ENCODE measurements at places on chromosomes 3 and 15.

GRCh38 chr3:108110934-108111333, 20.1 kb upstream of the CD47 start:
- no peak for DNase-seq

DNA sequence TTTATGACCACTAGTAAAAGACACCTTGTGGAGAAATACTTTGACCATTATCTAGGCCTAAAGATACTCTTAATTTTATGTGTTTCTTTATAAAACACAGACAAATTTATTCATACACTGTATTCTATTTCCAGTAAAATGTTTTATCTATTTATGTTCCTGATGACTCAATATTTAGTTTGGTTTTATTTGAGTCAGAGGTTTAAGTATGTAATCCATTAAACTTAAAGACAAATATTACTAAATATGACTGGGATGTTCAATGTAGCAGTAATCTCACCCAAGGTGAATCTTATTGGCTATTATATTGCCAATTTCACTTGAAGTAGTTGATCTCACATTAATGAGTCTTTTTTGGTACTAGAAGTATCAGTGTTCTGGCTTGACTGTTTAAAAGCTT, 799.7 kb downstream of the CADM2 start:
- no peak for DNase-seq

DNA sequence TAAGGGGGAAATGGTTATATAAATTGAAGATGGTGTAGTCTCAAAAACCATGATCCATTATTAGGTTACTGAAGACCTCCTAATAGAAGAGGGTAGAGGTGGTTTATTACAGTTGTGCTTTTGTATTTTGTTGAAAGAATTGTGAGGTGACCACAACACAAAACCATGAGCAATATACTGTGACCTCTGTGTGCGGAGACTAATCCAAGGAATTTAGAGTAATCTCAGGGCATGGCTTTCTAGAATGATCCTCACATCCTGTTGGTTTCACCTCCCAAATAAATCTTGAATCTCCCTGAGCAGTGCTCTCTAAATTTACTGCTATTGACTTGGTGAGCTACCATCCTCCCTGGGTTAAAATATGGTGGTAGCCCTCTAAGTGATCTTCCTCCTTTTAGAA, 52.3 kb downstream of the PTPRG start:
- no peak for DNase-seq

DNA sequence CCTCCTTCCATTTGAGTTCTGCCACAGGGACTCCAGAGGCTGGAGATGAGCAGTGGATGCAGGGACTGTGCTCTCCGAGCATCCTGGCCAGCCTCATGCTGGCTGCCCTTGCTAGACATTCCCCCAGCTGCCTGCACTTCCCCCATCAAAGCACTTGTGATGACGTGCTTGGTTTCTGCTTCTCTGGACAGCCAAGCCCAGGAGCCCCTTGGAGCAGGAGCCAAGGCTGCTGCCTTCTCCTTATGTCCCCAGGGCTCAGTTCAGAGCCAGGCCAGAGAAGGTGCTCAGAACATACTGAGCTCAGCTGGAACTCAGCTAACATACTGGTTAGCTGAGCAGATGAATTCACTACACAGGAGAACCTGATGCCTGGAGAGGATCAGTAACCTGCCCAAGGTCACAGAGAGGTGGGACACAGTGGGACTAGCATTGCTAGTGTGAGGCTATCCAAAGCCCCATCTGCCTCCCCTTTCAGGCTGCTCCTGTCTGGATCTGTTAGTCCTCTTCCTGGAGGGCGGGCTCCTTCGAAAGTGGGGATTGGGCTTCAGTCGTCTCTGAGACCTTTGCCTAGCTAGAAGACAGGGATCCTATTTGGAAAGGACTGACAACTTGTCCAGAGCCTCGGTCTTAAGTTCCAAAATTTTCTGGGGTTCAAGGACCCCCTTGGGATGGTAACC, 4.3 kb downstream of the PCBP4 start:
- DNase-seq = no peak

DNA sequence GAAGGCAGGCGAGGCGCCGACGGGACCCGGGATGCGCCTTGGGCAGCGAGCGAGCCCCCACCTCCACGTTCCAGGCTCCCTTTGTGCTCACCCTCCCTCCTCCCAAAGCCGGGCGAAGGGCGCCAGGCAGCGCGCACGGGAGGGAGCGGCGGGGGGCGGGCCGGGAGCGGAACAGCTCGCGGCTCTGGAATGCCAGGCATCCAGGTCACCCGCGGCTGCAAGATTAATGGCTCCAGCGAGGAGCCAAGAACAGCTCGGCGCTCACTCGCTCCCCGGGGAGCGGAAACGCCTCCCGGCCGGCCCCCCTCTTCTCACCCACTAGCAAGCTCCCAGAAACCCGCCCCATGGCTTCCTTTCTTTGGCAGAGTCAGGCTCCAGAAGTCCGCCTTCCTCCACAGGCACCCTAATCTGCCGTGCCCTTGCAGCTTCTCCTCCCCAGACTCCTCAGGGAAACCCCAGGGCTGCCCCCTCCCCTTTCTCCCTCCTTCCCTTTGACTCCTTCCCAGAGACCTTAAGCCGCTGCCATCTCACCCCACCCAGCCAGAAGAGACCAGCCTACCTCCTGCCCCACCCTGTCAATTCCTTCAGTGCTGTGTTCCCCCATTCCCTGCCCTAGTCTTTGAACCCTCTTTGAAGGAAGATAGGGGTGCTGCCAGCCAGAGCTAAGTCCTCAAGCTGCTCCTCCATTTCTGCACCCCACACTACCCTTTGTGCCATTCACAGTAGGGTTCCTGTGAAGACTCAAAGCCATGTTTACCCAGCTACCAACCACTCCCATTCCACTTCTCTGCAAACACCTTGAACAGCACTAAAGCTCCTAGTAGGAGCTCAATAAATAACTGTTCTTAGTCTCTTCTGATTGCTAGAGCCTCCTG, 9.9 kb downstream of the AMOTL2 start:
- no peak for DNase-seq

GRCh38 chr3:57006179-57006657, 54.2 kb upstream of the SPATA12 start:
- DNase-seq = no peak

GRCh38 chr15:95724908-95725633, 605.4 kb upstream of the NR2F2 start:
- no peak for DNase-seq

GRCh38 chr3:170062769-170063168, 25.0 kb downstream of the GPR160 start:
- no peak for DNase-seq

GRCh38 chr15:57245130-57245529, 131.2 kb upstream of the CGNL1 start:
- DNase-seq = peak; percentile 12

DNA sequence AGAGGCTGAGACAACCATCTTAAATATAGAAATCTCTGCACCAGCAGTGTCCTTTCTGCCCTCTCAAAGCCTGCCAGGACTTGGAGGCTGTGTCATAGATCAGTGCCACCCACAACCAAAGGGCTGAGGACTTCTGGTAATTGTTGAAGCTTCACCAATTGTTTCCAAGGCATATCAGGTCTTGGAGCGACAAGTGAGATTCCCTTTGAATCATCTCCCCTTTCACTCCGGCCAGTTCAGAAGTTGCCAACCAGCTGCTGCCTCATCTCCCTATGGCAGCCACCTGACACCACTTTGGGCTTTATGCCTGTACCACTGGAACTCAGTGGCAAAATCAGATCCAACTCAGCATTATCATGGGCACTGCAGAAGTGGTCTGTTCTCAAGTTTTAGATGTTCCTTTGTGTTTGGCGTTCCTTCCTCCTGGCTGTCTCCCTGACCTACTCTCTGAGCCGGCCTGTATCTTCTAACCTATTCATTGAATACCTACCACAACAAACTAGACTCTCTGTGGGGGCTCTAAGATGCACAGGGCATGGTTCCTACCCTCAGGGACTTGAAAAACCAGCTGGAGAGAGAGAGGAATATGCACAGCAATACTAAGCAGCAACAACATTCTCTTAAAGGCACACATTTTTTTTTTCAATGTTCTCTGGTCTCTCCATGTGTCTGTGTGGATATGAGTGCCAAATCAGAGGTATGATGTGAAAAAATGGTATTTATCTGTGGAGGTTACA, 90.8 kb upstream of the PFN2 start:
- no peak for DNase-seq

GRCh38 chr15:78811124-78811824, at the start of gene ADAMTS7:
Gene ADAMTS7 (minus strand): TSS chr15:78811464. CDS start chr15:78811220, 244 bp downstream.
- peak; percentile 11 for DNase-seq

DNA sequence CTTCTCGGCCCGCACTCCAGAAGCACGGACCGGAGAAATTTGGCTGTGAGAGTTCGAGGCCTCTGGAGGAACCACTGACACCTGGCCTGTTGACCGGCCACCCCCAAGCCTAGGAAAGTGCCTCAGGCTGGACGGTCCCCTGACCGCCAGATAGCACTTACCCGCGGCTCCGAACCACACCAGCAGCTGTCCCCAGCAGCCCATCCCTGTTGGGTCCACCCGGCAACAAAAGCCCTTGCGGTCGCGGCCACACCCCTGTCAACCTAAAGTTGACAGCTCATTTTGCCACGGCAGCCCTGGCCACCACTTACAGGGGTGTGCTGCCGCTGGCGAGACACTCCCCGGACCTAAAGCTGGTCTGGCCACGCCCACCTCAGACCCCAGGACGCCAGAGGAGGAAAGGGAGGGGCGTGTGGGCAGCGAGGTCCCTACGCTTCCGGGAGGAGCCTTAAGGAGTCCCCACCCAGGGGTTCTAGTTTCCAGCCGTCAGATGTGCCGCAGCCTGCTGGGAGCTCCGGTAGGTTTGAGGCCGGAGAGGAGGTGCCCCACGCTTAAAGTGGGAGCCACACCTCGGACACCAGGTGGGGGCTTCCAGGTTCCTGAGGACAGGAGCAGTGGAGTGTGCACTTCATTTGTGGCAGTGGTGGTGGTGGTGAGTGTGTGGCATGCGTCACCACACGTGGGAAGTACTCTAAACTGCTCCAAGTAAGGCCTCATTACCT, at the start of gene LTK:
Gene LTK, minus strand, starts transcription at position 322 of the 722 bp plus-strand sequence. Its CDS starts 118 bp downstream, at position 204.
- DNase-seq = no peak

GRCh38 chr15:74345051-74345450, 22.4 kb downstream of the CYP11A1 start:
- no peak for DNase-seq

DNA sequence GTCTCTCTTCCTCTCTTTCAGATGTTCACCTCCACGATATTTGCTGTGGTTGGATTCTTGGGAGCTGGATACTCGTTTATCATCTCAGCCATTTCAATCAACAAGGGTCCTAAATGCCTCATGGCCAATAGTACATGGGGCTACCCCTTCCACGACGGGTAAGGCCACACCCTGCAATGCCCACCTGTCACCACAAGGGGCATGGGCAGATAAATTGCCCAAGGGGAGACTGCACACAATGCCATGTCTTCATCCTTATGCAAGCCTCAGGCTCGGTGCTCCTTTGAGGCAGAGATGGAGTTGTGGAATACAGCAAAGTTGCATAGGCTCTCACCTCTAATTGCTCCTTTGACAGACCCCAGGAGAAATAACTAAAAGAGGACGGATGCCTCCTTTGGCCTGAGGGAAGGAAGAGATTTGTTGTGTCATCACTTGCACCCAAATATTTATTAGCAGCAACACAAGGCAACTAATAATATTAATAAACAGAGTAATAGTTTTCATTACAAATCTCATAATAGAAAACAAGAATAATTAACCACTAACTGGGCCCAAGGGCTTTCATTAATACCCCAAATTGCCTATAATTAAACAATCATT, 13.2 kb downstream of the TM4SF4 start:
- no peak for DNase-seq

DNA sequence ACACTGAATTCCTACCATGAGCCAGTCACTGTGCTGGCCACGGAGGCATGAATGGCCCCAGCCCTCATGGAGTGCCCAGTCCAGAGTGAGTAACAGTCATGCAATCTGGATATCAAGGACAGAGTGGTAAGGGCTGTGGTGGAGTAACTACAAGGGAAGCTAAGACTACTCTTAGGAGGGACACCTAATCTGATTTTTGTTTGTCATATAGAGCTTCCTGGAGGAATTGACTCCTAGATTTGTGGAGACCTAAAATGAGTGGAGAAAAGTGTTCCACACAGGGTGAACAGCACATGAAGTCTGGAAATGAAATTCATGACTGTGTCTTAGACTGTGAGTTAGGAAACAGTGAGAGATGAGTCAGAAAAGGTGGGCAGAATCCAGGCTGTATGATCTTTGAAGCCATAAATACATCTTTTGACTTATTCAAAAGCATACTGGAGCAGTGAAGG, 219.9 kb downstream of the NFKBIZ start:
- peak; percentile 13 for DNase-seq

DNA sequence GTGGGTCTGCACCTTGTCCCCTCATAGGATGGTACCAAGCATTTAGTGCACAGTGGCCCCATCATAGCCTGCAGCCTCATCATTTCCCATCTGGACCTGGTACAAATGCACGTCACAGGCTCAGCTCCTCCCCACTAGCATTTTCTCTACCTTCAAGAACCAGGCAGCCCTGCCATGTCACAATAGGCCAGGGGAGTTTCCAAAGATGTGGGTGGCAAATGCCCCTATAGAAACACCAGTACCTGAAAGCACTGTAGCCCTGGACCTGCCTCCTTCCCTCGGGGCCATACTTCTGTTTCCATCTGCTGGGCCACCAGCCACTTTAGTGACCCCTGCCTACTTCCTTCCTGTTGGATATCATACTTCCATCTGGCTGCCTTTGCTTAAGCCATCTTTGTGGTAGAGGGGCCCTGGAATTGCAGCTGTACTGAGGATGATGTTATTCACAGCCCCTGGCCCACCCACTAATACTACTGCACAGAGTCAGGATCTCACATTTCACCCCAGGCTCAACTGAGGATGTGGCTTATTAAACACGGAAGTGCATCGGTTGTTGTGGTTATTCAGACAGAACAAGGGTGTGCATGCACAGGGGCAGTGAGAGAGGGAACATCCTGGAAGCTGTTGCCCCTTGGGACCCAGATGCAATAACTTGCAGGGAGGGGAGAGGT, 3.8 kb downstream of the TCTA start:
- DNase-seq = peak; percentile 31

DNA sequence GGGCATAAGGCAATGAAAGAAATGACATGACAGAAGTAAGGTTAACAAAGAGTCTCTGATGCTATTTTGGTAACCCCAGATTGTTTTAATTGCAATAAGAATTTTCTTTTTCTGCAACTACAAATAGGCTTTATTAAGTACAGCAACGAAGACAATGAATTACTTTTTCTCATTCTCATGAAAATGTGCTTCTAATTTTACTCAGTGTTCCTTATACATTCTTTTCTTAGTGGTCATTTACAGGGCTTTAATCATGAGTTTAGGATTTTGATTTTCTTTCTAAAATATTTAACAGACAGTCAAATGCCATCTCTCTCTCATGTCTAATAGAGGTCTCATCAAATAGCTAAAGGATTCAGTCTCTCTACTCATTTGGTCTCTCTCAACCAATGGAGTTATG, 452.1 kb downstream of the RAP2B start:
- DNase-seq = no peak

DNA sequence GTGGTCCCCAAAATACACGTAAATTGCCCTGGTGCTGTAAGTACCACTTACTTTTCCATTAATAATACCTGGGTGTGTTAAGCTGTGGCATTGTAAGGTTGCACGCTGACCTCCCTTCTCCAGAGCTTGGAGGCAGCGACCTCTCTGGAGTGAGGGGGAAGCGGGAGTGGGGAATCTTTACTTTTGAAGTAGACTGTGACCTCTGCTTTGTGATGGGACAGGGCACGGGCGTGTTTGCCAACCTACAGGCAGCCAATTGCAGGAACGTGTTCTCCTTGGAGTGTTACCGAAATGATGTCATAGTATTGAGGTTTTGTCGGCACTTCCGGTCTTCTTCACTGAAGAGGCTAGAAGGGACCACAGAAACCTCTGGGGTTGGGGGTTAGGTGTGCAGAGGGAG, 227.3 kb upstream of the C2CD4B start:
- no peak for DNase-seq

GRCh38 chr15:65177901-65178300, 7.2 kb downstream of the CLPX start:
- DNase-seq = no peak

All from inflammatory macrophage treated with lipopolysaccharide for 1 hour (primary cell).